ENCODE measurements at places on chromosomes 3 and 15.
A peak's percentile ranks its signal among the peaks of the same experiment; 100 is the strongest.

GRCh38 chr15:71565006-71565405 is 245.3 kb upstream of the NR2E3 start:
- DNase-seq: no peak

DNA sequence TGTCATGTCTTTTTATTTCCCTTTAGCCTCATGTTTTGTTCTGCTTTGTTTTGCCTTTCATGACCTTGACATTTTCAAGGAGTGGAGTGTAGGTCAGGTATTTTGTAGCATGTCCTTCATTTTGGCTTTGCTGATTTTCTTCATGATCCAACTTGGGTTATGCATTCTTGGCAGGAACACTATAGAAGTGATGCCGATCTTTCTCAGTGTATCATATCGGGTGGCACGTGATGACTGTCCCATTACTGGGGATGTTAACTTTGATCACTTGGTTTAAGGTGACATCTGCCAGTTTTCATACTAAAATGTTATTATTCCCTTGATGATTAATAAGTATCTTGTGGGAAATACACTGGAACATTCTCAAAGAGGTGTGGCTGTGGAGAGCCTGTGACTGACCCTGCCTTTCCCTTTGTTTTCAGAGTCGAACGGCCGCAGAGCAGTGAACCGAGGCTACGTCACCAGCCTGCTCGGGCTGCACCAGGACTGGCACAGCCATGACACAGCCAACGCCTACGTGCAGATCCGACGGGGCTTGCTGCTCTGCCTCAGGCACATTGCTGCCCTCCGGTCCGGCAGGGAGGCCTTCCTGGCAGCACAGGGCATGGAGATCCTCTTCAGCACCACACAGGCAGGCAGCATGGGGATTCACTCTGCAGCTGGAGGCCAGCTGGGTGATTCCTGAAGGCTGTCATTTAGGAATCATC is 167.7 kb downstream of the AGBL1 start:
- no peak for DNase-seq

- peak; percentile 76 for DNase-seq
These were observed 18.4 kb upstream of the TM4SF19 start for GRCh38 chr3:196356556-196356955.

DNA sequence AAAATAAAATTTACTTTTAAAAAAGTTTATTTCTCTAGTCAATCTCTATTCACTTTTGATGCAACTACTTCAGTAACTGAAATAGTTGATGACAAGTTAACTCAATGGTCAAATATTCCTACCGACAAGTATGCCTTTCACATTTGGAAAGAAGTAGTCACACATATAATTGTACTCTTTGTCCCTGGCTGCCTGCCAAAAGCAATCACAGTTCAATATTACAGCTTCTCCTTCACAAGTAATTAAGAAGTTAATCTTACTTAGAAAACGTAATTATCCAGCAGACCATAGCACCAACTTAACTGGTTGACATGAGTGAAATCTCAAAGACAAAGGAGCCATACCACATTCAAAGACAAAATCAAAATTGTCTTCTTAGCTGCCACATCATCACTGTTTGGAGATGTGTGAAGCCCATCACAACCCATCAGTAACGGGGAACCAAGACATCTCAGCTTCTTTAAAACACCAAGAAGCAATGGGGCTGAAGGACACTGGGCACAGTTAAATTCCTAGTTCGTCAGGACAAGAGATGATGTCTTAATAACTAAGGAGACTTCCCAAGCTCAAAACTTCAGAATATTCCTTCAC is 86.1 kb downstream of the PLCH1 start:
- no peak for DNase-seq

DNA sequence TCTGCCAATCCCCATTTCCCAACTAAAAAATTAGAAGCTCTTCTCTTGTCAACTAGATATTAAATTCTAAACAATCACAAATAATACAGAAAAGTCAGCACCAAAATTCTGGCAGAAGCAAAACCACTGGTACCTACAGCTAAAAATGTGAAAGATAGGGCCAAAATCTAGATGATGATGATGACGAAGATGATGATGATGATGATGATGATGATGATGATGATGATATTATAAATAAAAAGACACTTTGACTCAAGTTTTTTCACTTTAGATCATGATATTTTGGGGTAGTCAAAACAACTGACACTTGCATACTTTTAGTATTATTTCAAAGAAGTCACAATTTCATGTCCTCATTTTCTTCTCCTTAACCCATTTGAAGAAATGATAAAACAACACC is 470.1 kb upstream of the NR2F2 start:
- DNase-seq: no peak

DNA sequence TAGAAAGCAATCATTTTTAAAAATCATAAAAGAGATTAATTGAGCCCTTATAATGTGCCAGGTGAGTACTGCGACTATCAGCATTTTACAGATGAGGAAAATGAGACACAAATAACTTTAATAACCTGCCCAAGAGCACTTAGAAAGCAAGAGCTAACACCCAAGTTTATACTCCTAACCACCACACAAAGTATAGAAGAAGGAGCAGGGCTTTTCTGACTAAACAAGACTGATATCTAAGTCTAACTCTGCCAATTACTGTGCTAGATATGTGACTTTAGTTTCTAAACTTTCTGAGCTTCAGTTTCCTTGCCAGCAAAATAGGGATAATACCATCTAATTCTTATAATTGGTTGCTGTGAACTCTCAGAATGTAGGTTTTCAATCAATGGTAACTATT is 47.7 kb downstream of the TNIK start:
- no peak for DNase-seq

DNA sequence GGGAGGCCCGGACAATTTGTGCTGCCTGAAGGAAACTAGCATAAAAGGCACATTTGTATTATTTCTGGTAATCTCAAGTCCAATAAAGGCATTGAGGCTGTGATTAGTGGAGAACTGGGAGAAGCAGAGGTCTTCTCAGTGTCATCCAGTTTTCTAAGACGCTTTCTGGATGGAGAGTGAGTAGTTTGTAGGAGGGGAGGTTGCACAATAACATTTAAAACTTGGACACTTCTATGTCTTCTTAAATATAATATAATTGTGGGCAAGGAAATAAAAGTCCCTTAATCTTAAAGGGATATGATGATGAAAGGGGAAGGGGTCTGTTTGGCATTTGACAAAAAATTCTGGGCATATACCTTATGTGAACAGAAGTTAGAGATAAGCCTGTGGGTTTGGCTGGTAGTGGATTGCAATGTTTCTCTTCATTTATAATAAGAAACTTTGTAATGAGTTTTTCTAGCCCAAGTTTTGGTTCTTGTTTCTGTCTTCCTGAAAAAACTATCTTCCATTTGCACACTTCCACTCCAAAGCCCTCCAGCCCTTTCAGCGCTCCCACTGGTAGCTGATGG is 291.6 kb upstream of the TGFBR2 start:
- DNase-seq: no peak
